ENCODE measurements at places on chromosomes 7 and 10. TPM values are rescaled to one million over a fixed set of nuclear protein-coding genes. Genes with fewer than 3 reads are reported as not detected.

Gene NUDT5
- total RNA-seq, result 6.2 TPM

Gene TEX36
- total RNA-seq, result not detected

Gene PNLIPRP1
- not detected for total RNA-seq

Gene BMPR1A
- 34.4 TPM for total RNA-seq

- peak; percentile 72 for DNase-seq
Observed at GRCh38 chr7:76318488-76319353, 16.2 kb downstream of the HSPB1 start.

DNA sequence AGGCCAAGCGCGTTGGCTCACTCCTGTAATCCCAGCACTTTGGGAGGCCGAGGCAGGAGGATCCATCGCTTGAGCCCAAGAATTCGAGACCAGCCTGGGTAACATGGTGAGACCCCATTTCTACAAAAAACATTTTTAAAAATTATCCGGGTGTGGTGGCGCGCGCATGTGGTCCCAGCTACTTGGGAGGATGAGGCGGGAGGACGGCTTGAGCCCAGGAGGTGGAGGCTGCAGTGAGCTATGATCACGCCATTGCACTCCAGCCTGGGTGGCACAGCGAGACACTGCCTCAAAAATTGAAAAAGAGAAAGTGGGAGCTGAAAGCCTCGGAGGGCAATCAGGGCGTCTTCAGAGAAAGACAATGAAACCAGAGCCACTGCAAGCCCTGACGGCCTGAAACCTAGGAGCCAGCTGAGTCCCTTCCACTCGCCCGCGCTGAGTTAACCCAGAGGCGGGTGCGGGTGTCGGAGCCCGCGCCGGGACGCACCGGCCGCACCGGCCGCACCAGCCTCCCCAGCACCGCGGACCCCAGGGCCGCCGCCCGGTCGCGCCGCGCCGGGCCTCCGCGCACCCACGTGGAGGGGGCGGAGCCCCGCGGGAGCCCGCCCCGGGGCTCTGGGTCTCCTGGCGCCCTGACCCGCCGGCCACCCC is 22.4 kb downstream of the ZFAND2A start:
- no peak for DNase-seq

DNA sequence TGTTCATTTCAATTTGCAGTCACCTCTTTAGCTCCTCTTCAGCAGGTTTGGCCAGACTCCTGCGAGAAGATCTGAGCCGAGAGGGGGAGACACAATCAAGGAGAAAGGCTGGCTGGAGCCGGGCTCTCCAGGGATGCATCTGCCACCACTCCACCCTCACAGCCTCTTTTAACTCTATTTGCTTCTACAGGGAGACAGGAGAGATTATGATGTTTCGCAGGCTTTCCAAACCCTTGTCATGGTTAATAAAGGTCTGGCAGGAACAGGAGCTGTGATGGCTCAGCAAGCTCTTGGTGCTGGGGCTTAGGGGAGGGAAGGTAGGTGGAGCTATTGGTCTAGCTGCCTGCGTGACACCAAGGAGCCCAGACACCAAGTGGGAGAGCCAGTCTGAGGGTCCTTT is 448.1 kb upstream of the PODXL start:
- peak; percentile 25 for DNase-seq

DNA sequence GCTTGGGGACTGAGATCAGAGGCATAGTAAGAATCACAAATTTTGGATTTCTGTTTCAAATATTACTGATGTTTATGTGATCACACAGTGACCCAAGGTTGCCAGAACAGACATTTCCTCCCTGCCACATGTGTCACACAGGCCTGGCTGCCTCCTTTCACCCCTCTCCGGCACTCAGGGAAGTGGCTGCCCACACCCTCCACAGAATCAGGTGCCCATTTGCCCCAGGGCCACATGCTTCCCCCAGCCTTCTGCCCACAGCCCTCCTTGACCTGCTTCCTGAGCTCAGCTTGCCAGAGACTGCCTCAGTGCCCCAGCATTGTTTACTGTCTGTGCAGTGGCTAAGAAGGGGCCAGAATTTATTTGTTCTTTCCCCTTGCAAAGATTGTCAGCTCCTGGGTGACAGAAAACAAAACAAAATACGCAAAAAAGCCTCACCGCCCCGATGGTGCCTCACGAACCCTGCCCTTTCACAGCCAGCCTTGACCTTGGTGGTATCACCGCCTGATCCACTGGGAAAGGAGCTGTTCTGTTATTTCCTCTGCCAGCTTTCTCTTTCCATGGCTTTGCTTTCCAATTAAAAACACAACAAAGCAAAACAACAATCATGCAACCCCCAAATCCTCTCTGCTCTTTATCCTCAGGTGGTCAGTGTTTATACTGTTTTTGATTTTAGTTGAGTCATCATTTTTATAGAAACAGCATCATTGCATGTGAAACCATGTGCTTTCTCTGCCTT is 52.8 kb downstream of the CHN2 start:
- no peak for DNase-seq

DNA sequence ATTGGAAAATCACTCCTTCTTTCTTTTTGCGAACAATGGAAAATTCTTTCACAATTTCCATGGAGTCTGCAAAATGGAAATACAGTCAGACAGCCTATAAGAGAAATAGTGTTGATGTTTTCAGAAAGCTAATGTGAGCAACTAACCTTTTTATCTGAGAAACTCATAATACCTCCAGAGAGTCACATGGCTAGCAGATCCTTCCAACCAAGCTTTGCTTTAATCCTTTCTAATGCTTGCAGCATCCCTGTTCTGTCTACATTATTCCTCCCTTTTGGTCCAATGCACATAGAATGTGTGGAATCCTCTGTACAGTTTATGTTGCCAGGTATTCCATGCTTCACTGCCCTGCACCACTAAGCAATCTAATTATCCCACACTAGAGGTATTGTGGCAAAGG is 717.5 kb upstream of the LRRN3 start:
- DNase-seq, result no peak

DNA sequence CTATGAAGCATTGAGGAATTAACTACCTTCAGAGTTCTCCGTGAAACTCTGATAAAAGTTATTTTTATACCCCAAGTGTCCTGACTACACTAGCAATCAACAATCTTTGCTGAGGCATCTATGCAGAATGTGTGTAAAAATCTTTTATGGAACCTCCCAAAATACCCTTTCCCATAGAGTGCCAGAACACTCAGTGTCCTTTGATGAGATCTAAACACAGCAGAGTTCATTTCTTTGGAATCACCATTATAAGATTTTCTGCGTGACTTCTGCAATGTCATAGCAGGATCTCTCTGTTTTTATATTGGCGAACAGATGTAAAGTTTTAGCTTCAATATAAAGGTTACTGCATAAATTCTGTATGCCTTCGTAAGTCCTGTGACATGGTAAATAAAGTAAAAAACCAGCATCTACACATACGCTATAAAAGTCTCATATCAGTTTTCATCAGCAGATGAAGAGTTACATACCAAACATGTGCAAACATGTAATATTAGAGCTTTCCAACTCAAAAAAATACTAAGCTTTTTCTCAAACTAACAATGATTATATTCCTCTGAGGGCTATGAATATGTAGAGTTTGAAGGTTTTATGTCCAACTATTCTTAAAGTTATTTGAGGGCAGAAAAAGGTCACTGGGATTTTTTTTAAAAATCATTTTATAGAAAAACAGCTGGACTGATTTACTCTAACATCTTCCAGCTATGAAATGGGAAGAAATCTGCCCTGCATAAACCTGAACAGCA is 67.2 kb downstream of the SKIDA1 start:
- DNase-seq, result no peak

GRCh38 chr7:116500078-116500853 is 728 bp downstream of the CAV2 start:
- DNase-seq, result peak; percentile 49

- no peak for DNase-seq
Observed at GRCh38 chr10:1363446-1364121, 307.4 kb downstream of the WDR37 start.

- no peak for DNase-seq
Observed at GRCh38 chr10:123742751-123743440, 76.7 kb downstream of the GPR26 start.

DNA sequence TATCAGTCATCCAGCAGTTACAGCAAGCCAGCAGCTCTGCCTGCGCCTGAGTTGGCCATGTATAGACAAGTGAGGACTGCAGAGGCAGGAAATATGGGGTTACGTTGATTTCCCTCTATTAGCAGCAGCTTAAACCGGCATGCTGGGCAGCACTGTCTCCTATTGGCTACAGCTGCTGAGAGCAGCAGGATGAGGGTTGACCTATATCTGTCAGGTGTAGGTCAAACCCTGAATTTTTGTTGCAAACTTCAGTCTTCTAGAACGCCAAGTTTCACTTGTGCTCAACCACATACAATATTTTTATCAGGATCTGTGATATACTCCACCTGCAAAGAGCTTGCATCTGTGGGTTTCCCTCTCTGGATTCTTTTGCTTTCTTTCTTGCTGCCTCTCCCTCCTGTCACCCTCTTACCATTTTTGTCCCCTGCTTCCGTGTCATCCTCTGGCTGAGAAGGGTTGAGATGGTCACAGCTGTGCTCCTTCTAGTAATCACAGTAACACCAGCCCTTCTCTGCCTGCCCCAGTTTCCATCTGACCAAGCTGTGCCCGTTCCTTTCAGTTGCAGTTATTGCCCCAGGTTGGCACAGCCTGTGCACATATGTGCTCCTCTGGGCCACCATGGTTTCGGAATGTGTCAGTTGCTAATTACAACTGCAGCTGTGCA is 23.8 kb upstream of the GLCCI1 start:
- no peak for DNase-seq
